ENCODE measurements at places on chromosomes 7 and 10.
A peak's percentile ranks its signal among the peaks of the same experiment; 100 is the strongest.

- DNase-seq, result peak; percentile 41
Measured at GRCh38 chr10:77877441-77878344, 48.9 kb downstream of the DLG5 start.

- no peak for DNase-seq
Measured at GRCh38 chr10:70984986-70985722, 96.8 kb upstream of the PCBD1 start.

GRCh38 chr7:151981223-151981622 is 25.0 kb downstream of the GALNTL5 start:
- no peak for DNase-seq

- DNase-seq, result no peak
Measured at GRCh38 chr7:78563191-78563590, 764.6 kb downstream of the PHTF2 start.

- DNase-seq, result no peak
Measured at GRCh38 chr7:99255463-99255862, 17.2 kb upstream of the MYH16 start.

GRCh38 chr10:129525401-129525801 is 58.4 kb downstream of the MGMT start:
- DNase-seq, result peak; percentile 64
